ENCODE measurements at places on chromosomes 1 and 21.
A peak's percentile ranks its signal among the peaks of the same experiment; 100 is the strongest.

DNA sequence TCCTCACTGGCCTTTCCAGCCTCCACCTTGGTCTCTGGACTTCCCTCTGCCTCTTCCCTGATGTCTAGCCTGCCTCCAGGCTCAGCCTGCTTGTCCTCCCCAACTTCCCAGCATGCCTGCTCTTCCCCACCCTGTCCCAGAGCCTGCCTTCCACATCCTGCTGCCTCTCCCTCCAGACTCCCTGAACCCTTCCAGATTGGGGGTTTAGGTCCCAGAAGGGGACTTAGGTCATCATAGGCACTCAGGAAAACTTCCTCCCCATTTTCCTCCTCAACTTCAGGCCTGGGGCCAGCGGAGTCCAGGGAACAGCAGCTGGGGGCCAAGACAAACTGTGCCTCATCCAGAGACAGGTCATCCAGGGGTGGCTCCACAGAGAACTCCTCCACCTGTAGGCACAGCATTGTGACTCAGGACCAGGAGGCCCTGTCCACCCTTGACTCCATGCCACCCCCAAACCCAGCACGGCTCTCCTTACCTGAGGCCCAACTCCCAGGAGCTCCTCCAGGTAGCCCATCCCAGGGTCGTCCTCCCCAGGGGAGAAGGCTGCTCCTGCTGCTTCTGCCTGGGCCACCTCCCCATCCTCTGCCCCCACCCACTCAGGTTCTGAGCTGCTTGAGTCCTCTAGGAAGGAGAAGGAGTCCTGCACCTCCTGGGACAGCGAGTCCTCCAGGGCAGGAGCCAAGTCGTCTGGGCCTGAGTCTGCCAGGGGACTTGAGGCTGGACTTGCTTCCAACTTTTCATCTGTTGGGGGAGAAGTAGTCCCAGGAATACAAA lies 3.4 kb upstream of the USF1 start:
- no peak for DNase-seq

DNA sequence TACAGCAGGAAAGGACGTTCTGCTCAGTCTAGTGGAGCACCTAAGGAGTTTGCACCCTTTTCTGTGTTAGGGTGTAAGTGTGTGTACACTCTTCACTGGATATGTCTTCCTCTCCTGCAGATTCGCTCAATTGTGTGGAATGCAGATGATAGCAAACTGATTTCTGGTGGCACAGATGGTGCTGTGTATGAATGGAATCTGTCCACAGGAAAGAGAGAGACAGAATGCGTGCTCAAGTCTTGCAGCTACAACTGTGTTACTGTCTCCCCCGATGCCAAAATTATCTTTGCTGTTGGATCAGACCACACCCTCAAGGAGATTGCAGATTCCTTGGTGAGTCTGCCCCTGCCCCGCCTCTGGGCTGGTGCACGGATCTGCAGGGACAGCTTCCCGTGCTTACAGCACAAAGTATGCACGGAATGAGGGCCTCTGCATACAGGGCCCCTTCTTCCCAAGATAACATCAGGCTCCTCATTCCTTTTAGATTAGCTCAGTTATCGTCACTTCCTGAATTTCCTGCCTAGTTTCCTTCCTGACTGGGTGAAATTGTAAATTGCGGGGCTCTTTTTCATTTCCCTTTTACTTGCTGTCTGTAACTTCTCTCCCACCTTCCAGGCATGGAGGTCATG lies 34.6 kb downstream of the CFAP57 start:
- peak; percentile 97 for DNase-seq

DNA sequence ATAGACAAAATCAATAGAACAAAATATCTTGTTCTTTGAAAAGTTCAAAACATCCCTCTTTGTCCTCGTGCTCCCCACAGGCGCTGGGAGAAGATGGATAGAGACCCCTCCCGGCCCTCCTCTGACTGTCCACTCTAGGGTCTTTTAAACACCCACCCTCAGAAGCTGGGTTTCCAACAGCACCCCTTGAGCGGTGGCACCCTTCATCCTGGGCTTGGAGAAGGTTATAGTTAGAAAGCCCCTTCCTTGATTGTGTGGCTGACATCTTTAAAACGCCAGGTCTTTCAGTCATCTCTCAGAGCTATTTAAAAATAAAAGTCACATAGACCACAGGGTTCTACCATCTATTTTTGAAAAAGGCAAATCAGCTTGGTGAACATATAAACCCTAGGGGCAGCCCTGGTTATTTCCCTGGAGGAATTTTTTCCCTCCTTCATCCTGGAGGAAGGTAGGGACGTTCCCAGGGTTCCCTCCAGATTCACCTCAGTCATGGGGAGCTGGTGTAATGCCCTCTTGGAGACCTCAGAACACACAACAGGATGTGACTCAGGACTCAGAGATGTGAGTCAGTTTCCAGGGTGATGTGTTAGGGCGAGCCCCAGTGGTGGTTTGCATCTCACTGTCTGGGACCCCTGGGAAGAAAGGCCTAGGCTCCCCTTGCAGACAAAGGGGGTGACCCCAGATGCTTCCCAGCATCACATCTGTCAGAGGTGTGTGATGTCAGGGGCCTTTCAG lies 138.5 kb downstream of the CLIC6 start:
- DNase-seq, result peak; percentile 100

DNA sequence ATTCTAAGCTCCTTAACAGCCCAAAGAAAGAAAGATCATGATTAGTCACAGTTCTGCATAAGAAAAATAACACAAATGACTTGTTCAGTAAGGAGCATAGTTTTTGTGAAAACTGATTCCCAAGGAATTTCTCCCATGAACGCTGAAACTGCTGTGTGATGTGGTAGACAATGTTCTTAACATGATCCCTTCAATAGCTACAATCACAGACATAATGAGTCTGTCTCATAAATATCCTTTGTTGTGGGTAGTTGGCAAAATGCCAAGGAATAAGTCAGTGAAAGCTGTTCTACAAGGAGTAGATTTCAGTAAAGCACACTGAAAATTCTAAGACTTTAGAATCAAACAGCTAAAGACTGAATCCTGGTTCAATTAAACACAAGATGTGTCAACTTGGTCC lies 404.8 kb downstream of the HLX start:
- DNase-seq, result peak; percentile 54
